ENCODE measurements at places on chromosomes 5 and 9. TPM values are rescaled to one million over a fixed set of nuclear protein-coding genes. Genes with fewer than 3 reads are reported as not detected.

The GPR150 gene
- not detected for total RNA-seq

DNA sequence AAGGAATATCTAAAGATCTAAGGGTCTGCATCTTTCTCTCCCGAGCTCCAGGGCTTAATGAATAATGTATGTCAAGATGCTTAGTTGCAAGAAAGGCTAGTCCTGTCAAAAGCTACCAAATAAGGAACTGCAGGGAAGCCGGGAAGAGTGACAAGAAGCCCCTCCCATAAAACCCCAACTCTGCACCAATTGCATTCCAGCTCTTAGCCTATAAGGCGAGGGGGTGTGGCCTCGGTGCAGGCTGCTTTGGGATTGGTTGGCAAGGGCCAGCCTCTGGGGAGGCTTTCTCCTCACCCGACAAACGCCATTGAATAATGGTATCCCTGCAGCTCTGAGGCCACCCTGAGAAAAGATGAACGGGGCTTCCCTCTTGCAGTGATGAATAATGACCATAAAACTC lies 416.9 kb downstream of the RAB3C start:
- peak; percentile 47 for DNase-seq
- no peaks in the 10 kb centered on the region for H3K36me3 ChIP-seq
- H3K4me1 ChIP-seq: no peaks in the 10 kb centered on the region
- H3K4me3 ChIP-seq: peak overlapping the region; percentile 42

DNA sequence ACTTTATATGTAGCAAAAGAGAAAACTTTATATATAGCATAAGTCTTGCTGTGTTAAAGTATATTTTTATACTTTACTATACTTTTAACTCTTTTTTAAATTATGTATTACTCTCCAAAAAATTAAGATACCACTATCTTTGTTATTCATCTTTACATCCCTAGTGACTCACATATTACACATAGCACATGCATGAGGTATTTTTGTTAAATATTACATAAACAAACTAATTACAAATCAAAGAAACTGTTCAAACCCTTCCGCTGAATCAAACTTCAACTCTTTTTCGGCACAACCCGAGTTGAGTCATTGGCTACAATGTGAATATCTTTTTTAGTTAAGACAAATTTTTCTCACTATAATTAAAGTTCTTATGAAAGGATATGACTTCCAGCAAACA lies 32.1 kb downstream of the NADK2 start:
- no peaks in the 10 kb centered on the region for H3K27me3 ChIP-seq
- H3K4me1 ChIP-seq: no peaks in the 10 kb centered on the region
- H3K27ac ChIP-seq: no peak overlapping the region
- H3K36me3 ChIP-seq: peaks cover 6% of the 10 kb centered on the region
- H3K4me3 ChIP-seq: no peak overlapping the region

The ISCA1 gene
- total RNA-seq: 30.6 TPM

DNA sequence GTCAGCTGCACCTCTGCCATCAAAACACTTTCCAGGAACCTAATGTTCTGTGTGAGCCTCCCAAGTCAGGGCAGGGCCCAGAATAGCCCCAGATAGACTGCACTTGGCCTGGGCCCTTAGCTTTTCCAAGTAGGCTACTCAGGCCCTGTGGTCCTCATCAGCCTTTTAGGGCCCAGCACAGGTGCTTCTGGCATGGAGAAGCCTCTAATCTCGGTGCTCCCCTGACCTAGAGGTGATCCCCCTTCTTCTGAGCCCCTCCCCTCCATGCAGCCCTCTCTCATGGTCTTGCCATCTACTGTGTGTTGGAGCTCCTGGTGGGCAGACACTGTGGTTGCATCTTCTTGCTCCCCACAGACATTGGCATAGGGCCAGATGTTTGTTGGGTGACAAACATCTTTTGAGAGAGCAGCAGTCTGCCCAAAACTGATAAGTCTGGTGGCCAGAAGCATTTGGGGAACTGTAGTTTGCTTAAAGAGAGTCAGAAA lies 28.1 kb downstream of the FRMPD1 start:
- DNase-seq: no peak
- no peak overlapping the region for H3K27ac ChIP-seq
- no peaks in the 10 kb centered on the region for H3K4me1 ChIP-seq
- H3K36me3 ChIP-seq: no peaks in the 10 kb centered on the region
- H3K27me3 ChIP-seq: peaks cover 55% of the 10 kb centered on the region

The LECT2 gene
- not detected for total RNA-seq

GRCh38 chr9:79973627-79974026 lies 401.9 kb downstream of the TLE4 start:
- no peak overlapping the region for H3K27ac ChIP-seq
- no peak overlapping the region for H3K4me3 ChIP-seq
- no peaks in the 10 kb centered on the region for H3K36me3 ChIP-seq
- no peak for DNase-seq
